Activated T-cell treated with anti-CD3 and anti-CD28 coated beads for 4 hours (primary cell): ENCODE measurements at places on chromosomes 12 and 14.

GRCh38 chr14:22629361-22629760 is 14.8 kb downstream of the OR6J1 start:
- no peak for DNase-seq

DNA sequence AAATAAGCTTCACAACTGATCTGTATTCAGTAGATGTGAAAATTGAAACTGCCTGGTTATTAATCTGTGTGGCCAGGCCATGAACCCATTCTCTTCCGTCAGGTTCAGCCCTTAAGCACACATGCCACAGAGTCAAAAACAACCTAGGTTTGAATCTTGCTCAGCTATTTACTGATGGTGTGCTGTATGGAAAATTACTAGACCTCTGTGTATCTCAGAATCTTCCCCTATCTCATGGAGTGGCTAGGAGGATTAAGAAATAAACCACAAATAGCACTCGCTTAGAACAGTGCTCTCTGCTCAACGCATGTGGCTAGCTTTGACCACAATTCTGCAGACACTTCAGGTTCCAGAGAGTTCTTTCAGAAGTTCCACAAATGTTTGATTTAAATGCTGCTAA is 240.7 kb upstream of the PLEKHG7 start:
- DNase-seq = no peak

DNA sequence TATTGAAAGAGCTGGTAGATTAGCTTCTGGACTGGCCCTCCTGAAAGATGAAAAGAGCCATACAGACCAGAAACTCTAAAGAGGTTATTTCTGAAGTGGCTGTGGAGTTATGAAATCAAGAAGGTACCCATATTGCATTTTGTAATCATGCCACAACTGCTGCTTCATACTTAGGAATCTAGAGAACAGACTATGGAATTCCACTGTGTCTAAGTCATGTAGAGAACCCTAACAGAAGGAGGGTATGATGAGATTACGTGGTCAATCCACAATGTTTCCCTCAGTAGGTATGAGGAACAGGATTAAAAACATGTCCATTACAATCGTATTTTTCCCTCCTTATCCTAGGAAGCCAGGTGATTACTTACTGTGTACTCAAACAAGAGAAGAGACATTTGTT is 708.8 kb downstream of the RERGL start:
- DNase-seq = no peak

DNA sequence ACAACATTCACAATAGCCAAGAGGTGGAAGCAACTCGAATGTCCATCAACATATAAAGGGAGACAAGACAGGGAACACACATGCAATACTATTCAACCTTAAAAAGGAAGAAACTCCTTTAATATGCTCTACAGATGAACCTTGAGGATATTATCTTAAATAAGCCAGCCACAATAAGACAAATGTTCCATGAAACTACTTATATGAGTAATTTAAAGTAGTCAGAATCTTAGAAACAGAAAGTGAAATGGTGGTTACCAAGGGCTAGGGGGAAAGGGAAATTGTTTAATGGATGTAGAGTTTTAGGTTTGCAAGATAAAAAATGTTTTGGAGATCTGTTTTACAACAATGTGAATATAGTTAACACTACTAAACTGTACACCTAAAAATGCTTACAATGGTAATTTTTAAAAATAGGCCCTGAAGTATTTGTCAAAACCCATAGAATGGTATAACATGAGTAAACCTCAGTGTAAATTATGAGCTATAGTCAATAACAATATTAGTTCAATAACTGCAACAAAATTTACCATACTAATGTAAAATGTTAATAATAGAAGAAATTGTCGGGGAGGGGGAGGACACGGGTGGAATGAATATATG is 71.1 kb downstream of the EGLN3 start:
- DNase-seq = no peak

- DNase-seq = no peak
These were observed 3.5 kb upstream of the LTBR start for GRCh38 chr12:6380141-6381121.

- DNase-seq = no peak
These were observed 13.4 kb downstream of the DDX51 start for GRCh38 chr12:132130690-132131089.
